ENCODE measurements at places on chromosomes 11 and 22. TPM values are rescaled to one million over a fixed set of nuclear protein-coding genes. Genes with fewer than 3 reads are reported as not detected.

DNA sequence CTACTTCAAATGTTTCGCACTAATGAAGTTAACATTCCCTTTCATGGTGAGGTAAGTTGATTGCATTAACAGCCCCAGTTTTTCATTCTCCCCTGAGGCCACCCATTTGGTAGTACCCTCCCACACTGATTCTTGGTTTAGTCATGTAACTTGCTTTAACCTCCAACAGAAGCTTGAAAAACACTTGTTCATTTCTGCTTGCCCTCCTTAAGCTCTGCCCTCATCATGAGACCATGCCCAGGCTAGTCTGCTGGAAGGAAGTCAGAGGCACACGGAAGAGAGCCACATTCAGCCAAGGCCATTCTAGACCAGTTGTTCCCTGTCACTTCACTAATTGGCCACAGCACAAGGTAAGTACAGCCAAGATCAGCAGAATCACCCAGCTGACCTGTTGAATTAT is 50.7 kb upstream of the CD44 start:
- no peaks in the 10 kb centered on the region for H3K27me3 ChIP-seq
- no peak for DNase-seq
- no peak overlapping the region for H3K4me3 ChIP-seq
- no peaks in the 10 kb centered on the region for H3K36me3 ChIP-seq
- H3K27ac ChIP-seq = no peak overlapping the region

DNA sequence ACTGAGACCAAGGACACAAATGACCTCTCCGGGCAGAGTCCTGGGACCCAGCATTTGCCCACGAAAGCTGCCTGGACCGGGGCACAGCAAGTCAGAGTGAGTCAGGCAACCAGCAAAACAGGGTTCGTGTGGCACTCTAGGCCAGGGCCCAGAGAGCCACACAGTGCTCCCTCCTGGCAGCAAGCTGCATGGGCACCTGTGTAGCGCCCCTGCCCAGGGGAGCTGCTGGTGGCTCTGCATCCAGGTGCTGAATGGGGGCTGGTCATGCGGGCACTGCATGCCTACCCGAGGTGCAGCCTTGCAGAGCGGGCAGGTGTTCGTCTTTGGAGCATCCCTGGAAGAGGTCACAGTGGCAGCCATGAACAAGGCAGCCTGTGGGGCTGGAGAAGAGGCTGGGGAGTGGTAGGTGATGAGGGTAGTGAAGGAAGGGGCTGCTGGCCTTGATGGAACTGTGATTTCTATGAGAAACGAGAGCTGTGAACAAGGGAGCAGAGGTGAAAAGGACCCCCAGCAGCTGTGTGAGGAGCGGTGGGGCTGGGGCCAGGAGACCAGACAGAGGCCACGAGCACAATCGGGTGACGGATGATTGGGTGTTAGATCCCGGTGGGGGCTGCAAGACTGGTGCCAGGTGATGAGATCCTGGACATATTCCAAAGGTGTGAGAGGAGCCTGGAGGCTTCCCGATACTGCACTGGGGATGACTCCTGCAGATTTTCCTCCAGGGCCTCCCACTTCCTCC is 63.3 kb downstream of the DGCR2 start:
- H3K27me3 ChIP-seq = no peaks in the 10 kb centered on the region
- H3K4me1 ChIP-seq = no peaks in the 10 kb centered on the region
- no peak overlapping the region for H3K4me3 ChIP-seq
- no peak for DNase-seq

DNA sequence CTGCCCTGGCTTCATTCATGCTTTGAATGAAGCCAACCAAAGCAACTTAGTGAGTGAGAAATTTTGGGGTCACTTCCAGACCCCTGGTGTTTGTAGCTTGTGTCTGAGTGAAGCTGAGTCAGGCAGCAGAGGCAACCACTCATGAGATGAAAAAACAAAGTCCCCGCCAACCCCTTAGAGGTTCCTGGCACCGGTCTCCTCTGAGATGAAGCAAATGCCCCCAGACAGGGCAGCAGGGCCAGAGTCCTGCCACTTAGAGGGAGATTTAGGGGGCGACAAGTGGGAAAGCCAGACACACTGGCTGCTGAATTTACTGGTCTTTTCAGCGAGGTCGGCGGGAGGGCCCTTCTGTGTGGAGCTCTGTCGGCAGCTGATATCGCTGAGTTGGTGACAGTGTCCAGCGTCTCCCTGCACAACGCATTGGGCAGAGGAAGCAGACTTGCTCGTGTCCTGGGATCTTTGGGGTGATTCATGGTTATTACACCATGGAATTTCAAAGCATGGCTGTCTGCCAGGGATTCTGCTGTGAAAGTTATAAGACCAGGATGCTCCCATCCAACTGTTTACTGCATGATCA is 482.6 kb downstream of the MIAT start:
- no peaks in the 10 kb centered on the region for H3K27me3 ChIP-seq
- H3K4me1 ChIP-seq = no peaks in the 10 kb centered on the region
- no peak overlapping the region for H3K4me3 ChIP-seq
- no peaks in the 10 kb centered on the region for H3K36me3 ChIP-seq
- no peak overlapping the region for H3K27ac ChIP-seq

- no peaks in the 10 kb centered on the region for H3K4me1 ChIP-seq
- H3K27me3 ChIP-seq = no peaks in the 10 kb centered on the region
- no peak overlapping the region for H3K4me3 ChIP-seq
- H3K36me3 ChIP-seq = no peaks in the 10 kb centered on the region
These were observed 125.0 kb downstream of the RASSF10 start for GRCh38 chr11:13134066-13134465.

PATE3 gene
- total RNA-seq = not detected

- H3K27me3 ChIP-seq = no peaks in the 10 kb centered on the region
- H3K36me3 ChIP-seq = no peaks in the 10 kb centered on the region
- no peaks in the 10 kb centered on the region for H3K4me1 ChIP-seq
- no peak for DNase-seq
- no peak overlapping the region for H3K27ac ChIP-seq
These were observed 53.1 kb downstream of the GALNT18 start for GRCh38 chr11:11568651-11569229.

ADORA2A gene
- 41.6 TPM for total RNA-seq

MOV10L1 gene
- not detected for total RNA-seq

DNA sequence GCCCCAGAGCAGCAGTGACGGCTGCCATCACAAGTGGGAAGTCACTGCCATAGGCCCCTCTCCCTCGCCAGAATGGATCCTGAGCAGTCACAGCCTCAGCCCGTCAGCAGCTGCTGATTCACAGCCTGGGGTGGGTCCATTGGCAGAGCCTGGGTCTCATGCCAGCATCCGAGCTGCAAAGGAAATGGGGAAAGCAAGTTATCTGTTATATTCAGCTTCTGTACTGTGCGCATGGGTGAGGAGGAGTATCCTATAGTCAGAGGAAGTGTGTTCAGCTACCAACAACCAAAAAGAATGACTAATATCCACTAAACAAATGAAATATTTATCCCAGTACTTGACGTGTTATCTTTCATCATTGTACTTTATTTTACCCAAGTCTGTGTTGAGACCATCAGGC is 119.7 kb downstream of the RCN1 start:
- no peaks in the 10 kb centered on the region for H3K4me1 ChIP-seq
- DNase-seq = no peak
- no peaks in the 10 kb centered on the region for H3K36me3 ChIP-seq
- no peaks in the 10 kb centered on the region for H3K27me3 ChIP-seq
- H3K27ac ChIP-seq = no peak overlapping the region

Measured in naive thymus-derived CD4-positive, alpha-beta T cell (primary cell).